ENCODE measurements at places on chromosomes 13 and 19. TPM values are rescaled to one million over a fixed set of nuclear protein-coding genes. Genes with fewer than 3 reads are reported as not detected.

Gene AMER2
- not detected for total RNA-seq

Gene C19orf67
- not detected for total RNA-seq

Gene ALOX5AP
- total RNA-seq = 12.8 TPM

Gene PLK5
- not detected for total RNA-seq

Gene ARHGAP45
- total RNA-seq = 12.6 TPM

Gene OLFM2
- total RNA-seq = 10.8 TPM

Gene KLF1
- not detected for total RNA-seq

Gene ZNF563
- total RNA-seq = 3.8 TPM

Gene TMEM59L
- total RNA-seq = 1.9 TPM

Gene EXOC3L2
- total RNA-seq = 1.9 TPM

Gene SLC25A41
- 0.18 TPM for total RNA-seq

Gene ZNF610
- 2.4 TPM for total RNA-seq

Gene KLK2
- not detected for total RNA-seq

GRCh38 chr19:18326772-18327171, 3.9 kb upstream of the LSM4 start:
- no peak for DNase-seq

- no peak for DNase-seq
Observed at GRCh38 chr19:16889883-16890460, 1.2 kb downstream of the F2RL3 start.

GRCh38 chr13:94595950-94596574, at the start of gene TGDS:
Gene TGDS, minus strand, starts transcription at chr13:94596152. Its CDS starts 16 bp downstream, at chr13:94596136.
- peak; percentile 94 for DNase-seq

- no peak for DNase-seq
Observed at GRCh38 chr13:75173457-75174356, 308.3 kb downstream of the TBC1D4 start.

GRCh38 chr19:57338877-57339276, 12.2 kb upstream of the ZNF304 start:
- no peak for DNase-seq

DNA sequence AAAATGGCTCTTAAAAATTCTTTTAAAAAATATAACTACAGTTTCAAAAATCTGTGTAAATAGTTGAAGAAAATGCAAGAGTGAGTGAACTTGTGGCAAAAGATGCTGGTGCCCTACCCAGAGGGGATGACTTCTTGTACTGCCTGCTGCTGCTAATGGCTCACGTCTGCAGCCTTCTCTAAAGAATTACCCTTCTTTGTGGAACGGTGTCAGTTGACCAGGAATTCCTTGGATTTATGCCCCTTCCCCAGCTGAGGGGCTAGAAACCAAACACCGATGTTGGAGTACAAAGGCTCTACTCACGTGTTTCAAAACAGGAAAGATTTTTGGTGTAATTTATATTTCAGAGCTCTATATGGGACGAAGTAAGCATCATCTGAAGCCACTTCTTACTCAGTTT, 1582.8 kb downstream of the OLFM4 start:
- no peak for DNase-seq

GRCh38 chr13:45490068-45490467, 25.3 kb downstream of the COG3 start:
- no peak for DNase-seq

DNA sequence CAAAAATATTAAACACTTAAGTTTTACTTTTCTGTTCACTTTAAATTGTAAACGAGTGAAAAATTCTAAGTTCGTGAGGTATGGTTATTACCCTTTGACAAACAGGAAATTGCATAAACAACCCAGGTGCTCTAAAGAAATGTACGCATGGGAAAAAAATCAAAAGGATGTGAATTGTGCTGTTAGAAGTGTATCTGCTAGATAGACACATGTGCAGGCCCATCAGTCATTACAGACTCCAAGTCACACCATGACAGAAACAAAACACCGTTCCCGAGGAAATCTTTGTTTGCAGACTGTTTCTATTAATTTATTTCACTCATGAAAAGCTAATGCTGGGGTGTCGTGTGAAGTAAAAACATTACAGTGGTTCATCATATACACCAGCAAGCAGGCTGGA, 17.0 kb upstream of the DOCK9 start:
- DNase-seq = no peak

- DNase-seq = no peak
Observed at GRCh38 chr13:51590231-51590970, 6.1 kb downstream of the WDFY2 start.

GRCh38 chr19:45524575-45525129, 17.4 kb downstream of the VASP start:
- DNase-seq = no peak

GRCh38 chr19:40191836-40192646, 815 bp downstream of the MAP3K10 start:
- DNase-seq = peak; percentile 51

GRCh38 chr19:18339723-18340122, 675 bp upstream of the PGPEP1 start:
- no peak for DNase-seq

GRCh38 chr19:9009935-9010651, at the start of gene MUC16:
Gene MUC16, minus strand, starts transcription at chr19:9010409.
- no peak for DNase-seq

- DNase-seq = no peak
Observed at GRCh38 chr19:34269489-34269888, 15.1 kb downstream of the GARRE1 start.

- no peak for DNase-seq
Observed at GRCh38 chr13:103663996-103664395, 597.8 kb upstream of the SLC10A2 start.

GRCh38 chr13:62525652-62526051, 1110.0 kb upstream of the PCDH20 start:
- no peak for DNase-seq

GRCh38 chr19:9786342-9786741, 17.8 kb upstream of the ZNF846 start:
- peak; percentile 40 for DNase-seq

GRCh38 chr13:87678372-87678752, 7.2 kb downstream of the SLITRK5 start:
- no peak for DNase-seq

DNA sequence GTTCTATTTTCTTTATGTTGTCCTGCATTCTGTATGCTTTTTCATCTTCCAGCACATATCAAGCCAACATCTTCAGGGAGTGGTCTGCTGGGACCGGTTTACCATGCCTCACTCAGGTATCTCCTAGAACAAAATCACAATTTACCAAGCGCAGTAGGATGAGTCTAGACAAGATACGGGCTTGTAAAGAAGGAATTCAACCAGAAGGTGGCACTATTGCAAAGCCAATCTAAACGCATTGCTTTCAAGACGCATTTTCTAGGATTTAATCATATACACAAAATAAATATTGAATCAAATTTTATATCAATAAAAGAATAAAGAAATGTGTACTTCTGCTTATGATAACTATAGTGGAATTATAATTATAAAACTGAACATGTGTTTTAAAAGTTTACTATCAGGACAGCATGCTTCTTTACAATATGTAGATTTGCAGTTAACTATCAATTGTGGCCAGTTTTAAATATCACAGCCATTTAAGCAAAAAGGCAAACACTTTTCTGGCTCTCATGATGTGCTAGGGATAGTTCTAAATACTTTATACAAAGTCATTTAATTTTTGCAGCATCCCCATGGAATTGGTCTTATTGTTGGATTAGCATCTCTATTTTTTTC, 16.1 kb upstream of the TPP2 start:
- no peak for DNase-seq

GRCh38 chr13:29550430-29550988, 45.0 kb downstream of the SLC7A1 start:
- no peak for DNase-seq

- DNase-seq = peak; percentile 85
Observed at GRCh38 chr19:2207991-2208860, 27.9 kb downstream of the PLEKHJ1 start.

GRCh38 chr13:90882551-90882950, 464.9 kb upstream of the MIR17HG start:
- DNase-seq = no peak

GRCh38 chr13:107299717-107300116, 731.8 kb upstream of the ARGLU1 start:
- no peak for DNase-seq

DNA sequence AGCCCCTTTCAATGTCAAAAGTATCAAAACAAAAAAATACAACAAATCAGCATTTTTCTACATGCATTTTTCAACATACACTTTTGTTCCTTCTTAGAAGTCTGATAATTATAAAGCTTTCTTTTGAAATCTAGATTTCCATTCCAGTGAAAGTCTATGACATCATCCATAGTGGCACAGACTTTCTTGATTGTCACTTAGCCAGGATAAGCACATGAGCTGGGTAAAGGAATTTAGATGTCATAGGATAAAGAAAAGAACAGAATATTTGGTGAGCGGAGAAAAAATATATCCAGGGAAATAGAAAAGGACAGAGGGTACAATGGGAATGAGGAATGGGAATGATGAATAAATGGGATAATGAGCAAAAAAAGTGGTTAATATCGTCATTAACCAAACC, 15.1 kb upstream of the TRPC4 start:
- no peak for DNase-seq

DNA sequence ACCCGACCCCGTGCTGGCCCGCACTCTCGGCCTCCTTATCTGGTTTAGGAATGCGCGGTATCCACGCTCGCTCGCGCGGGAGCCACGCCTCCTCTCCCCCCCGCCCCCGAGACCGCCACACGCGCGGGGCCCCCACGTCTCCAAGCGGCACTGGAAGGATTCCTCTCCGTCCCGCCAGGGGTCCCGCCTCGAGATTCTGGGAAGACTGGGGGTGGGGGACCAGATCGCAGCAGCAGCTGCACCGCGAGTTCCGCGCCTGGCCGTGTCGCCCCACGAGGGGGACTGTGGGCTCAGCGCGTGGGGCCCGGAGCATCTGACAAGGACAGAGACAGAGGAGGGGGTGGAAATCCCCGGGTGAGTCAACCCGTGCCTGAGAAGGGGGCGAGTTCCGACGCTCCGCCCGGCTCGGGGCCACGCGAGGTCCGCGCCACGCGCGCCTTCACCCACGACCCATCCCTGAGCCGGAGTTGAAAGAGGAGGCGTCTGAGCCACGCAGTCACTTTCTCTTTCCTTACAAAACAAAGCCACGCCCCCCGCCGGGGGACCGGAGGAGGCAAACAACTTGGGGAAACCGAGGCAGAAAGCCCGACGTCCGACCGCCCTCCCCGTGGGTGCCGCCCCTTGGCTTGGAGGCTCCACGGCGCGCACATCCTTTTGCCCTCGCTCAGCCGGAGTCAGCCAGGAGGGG, 814 bp downstream of the S1PR2 start:
- peak; percentile 69 for DNase-seq

DNA sequence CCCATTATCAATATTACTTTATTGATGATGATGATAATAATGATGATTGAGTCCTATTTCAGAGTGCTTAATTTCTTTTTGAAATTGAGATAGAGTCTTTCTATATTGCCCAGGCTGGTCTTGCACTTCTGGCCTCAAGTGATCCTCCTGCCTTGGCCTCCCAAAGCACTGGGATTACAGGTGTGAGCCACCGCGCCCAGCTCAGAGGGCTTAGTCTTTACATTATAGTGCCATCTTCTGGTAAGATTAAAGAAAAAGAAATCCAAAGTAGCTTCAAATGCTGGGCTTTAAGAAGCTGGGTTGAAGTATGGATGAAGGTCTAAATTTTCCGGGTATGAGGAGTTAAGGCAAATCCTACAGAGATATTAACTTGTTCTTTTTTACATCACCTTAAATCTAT, 3.4 kb upstream of the ZNF333 start:
- no peak for DNase-seq

DNA sequence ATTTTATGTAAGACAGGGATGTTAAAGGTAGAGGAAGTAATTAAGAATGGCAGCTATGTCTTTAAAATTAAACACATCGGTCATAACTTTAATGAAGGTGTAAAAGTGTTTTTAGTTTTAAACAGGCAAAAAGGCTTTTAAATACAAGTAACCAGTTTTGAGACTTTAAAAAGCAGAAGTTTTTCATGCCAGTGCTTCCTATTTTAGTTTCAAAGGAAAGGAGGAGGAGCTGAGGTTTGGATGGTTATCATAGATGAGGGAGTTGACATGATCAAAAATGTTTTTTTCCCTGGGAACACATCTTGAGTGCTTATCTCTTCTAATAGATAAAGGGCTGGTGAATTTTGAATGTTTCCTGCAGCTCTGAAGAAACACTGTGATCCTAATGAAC, 42.9 kb downstream of the LRCH1 start:
- DNase-seq = no peak

GRCh38 chr13:51849145-51850101, 4.4 kb upstream of the TMEM272 start:
- no peak for DNase-seq

GRCh38 chr19:33175886-33176669, 18.1 kb upstream of the LRP3 start:
- DNase-seq = peak; percentile 43

- DNase-seq = no peak
Observed at GRCh38 chr13:42820451-42820850, 39.1 kb downstream of the FAM216B start.

DNA sequence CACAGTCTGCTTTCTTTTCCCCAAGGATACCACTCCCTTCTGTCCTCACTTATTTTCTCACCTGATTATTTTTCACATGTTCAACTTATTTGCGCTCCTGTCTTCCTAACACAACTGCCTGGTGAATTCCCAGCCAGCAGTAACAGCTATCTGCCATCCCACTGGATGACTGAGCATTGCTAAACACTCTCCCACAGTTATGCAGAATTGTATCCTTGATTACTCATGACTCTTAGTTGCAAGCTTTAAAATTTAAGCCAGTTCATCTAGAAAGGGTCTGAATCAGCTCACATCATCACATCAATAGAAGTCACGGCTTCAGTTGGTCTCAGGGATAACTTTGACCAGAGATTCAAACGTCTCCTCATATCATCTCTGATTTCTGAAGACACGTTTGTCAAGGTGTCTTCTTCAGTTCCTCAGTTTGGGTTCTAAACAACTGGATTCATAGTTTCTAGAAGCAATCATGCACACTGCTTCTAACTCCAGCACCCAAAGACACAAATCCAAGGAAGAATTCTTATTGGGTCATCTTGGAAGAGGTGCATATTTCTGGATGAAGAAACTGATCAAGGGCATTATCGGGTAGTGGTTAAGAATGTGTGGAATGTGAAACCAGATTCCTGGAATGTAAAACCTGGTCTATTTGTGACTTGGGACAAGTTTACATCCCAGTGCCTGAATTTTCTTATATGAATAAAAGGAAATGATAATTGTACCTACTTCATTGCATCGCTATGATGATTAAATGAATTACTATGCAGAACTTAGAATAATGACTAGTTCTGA, 13.9 kb upstream of the DACH1 start:
- no peak for DNase-seq

DNA sequence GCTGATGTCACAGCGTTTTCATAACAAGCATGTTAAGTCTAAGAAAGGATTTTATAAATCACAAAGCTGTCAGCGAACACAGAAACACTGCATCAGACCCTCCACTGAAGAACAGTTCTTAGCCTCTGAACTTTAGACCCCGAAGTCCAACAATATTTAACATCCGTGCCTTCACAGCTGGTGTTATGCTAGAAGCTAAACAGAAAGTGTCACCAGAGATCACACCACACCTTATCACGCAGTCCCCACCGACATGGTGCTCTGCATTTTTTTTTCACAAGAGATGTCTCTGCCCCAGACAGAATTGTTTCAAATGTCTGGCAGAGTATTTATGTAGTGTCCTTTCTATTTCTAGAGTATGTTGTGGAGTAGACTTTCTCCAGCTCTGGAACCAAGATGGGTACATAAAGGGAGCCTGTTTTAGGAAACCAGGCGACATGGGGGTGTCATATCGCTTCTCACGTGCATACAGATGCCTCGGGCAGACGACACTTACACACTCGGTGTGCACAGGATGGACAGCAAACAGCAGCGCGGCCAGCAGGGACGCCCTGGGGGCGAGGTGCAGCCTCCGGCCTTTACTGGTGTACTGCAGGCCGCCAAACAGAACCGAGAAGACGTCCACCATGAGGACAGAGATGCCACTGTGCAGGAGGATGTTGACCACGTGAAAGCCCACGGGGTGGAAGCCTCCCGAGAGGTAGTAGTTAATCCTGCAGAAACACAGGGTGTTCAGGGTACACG, 12.0 kb downstream of the TMTC4 start:
- no peak for DNase-seq
